ENCODE measurements at places on chromosomes 4 and X.

- peak; percentile 9 for DNase-seq
Measured at GRCh38 chrX:155966876-155967275, 30.6 kb upstream of the IL9R start.

GRCh38 chrX:21821875-21822274 is 17.5 kb upstream of the MBTPS2 start:
- DNase-seq: no peak

- no peak for DNase-seq
Measured at GRCh38 chrX:34884817-34885216, 57.8 kb upstream of the FAM47B start.

DNA sequence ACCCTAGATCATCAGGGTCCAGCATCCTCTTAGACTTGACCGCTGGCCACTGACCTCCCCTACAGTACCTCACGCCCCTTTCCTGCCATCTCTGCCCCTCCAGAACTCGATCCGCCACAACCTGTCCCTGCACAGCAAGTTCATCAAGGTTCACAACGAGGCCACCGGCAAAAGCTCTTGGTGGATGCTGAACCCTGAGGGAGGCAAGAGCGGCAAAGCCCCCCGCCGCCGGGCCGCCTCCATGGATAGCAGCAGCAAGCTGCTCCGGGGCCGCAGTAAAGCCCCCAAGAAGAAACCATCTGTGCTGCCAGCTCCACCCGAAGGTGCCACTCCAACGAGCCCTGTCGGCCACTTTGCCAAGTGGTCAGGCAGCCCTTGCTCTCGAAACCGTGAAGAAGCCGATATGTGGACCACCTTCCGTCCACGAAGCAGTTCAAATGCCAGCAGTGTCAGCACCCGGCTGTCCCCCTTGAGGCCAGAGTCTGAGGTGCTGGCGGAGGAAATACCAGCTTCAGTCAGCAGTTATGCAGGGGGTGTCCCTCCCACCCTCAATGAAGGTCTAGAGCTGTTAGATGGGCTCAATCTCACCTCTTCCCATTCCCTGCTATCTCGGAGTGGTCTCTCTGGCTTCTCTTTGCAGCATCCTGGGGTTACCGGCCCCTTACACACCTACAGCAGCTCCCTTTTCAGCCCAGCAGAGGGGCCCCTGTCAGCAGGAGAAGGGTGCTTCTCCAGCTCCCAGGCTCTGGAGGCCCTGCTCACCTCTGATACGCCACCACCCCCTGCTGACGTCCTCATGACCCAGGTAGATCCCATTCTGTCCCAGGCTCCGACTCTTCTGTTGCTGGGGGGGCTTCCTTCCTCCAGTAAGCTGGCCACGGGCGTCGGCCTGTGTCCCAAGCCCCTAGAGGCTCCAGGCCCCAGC is 5.2 kb downstream of the FOXO4 start:
- DNase-seq: no peak

GRCh38 chrX:24956828-24957227 is 58.9 kb downstream of the ARX start:
- no peak for DNase-seq

GRCh38 chrX:132216806-132217202 is 2.4 kb downstream of the RAP2C start:
- peak; percentile 10 for DNase-seq

DNA sequence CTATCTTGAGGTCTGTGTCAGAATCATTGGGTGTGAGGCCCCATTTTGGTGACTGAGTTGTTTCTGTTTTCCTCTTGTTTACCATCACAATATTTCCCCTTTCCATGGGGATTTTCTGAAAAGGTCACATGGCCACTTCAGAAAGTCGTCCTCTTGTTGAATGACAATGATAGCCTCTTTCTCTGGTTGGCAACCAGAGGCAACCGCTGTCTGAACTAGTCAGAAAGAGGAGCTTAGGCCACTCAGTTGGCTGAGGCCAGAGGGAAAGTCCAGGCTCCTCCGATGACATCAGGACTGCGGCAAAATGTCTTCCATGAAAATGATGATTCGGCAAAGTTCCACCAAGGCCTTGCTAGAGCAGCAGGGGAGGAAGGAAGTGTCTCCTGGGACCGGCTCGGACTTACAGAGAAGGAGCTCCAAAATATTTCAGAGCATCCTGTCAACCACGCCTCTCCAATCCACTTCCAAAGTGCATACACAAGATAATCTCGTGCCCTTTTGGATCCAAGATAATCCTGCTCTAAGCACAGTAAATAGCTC is 19.1 kb upstream of the RBM47 start:
- no peak for DNase-seq

DNA sequence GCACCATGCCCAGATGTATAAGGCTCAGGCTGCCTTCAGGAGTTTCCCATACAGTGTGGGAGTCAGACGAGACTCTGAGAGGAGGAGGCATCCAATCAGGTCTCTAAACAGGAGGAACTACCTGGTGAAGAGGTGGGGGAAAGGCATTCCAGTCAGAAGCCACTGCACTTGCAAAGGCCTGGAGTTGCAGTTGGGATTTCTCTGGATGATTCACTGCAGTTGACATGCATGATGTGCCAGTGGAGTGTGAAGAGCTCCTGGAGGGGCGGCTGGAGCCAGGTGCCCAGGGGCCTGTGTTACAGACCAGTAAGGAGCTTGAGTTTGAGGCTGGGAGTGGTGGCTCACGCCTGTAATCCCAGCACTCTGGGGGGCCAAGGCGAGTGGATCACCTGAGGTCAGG is 339.1 kb downstream of the ARHGAP10 start:
- DNase-seq: no peak

GRCh38 chr4:184479516-184479950 is 5.2 kb upstream of the IRF2 start:
- DNase-seq: no peak

DNA sequence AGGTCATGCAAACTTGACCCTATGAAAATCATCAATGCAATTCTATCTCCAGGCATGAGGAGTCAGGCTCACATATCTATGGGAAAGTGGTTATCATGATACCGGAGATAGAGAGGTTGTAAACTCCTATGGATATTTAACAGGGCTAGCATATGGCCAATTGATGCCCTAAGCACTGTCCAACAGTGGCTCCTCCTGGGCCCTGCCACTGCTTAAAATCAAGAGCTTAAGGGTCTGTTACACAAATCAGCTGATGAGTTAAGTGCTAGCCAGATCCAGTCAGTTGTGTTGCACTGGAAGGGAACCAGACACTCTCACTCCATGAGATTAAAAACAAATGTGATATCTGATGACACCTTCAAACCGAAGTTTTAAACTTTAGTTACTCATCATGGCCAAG is 337.6 kb downstream of the STIM2 start:
- no peak for DNase-seq

Measured in stimulated activated CD4-positive, alpha-beta T cell treated with anti-CD3 and anti-CD28 coated beads, Interleukin-1b, Interleukin-23, amount 100 ng/mL, for 48 hours (primary cell).